Glomerular endothelial cell (primary cell): ENCODE measurements at places on chromosomes 2 and 18. TPM values are rescaled to one million over a fixed set of nuclear protein-coding genes. Genes with fewer than 3 reads are reported as not detected.

GRCh38 chr2:144513388-144514101, 6.4 kb downstream of the ZEB2 start:
- no peak for DNase-seq

GRCh38 chr18:36381075-36381474, 83.6 kb downstream of the FHOD3 start:
- no peak for DNase-seq

DNA sequence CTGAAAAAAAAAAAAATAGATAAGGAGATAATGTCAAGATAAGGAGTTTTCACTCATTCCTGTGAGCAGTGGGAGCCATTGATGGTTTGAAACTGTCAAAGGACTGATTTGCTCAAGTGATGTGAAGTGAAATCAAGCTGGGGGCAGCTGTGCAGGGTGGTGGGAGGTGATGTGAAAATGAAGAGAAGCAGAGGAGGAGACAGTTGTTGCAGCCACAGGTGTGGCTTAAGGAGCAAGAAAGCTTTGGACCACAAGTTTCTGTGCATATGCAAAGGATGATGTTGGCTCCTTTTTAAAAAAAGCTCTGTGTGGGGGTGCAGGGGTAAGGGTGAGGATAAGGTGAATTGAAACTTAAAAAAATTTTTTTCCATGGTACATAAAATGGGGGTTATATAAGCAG, 8.3 kb downstream of the EFR3B start:
- no peak for DNase-seq

GRCh38 chr2:182553483-182553882, 126.6 kb upstream of the PDE1A start:
- no peak for DNase-seq

DNA sequence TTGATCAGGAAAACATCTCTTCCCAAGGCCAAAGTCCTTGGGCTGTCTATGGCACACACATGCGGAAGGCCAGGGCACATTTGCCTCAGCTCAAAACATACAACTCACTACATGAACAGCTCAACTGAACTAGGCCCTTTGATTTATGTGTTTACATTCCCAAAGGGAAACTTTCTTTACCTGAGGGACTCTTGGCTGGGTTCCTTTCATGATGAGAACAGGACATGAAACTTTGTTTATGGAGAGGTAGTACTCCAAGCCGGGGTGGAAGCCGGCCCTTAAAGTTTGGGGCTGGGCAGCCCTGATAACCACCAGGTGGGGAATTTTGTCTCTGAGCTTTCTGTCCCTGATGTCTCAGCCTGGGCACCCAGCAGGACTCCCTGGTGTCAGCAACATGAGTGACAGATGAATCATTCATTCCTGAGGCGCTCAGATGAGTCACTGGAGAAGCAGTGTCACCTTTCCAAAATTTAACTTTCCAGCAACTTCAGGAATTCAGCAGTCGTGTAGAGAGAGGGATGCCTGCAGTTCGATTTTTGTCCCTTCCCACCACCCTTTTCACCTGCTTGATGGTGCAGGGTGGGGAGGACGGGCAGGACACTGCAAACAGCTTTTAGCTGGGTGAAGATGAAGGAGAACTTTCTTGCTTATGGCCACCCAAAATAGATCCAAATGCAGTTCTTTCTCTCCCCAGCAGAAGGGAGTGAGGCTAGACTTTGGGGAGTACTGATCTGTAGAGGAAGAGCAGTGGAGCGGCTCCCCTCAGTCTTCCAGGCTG, 331.6 kb downstream of the DYSF start:
- no peak for DNase-seq

MEMO1 gene
- 34.7 and 67.9 TPM in 2 replicates for total RNA-seq
